CD14-positive monocyte (primary cell): ENCODE measurements at places on chromosomes 1 and 21.

GRCh38 chr1:213686983-213687382 is 300.8 kb upstream of the PROX1 start:
- no peak for DNase-seq

DNA sequence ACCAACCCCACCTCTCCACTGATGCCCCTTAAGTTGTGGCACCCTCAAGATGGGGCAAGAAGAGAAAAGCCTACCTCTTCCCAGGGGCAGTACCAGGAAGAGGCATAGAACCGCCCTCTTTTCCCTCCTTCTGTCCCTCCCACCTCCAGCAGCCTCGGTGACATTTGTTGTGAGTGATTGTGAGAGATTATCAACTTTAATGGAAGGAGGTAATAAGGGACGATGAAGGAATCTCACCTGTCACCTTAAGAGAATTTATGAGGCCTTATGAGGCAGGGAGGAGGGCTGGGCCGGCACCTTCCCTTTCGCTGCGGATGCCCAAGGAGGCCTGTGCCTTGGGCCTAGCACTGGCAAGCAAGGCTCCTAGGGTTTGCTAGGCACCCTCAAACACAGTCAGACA is 1.4 kb upstream of the ADGRB2 start:
- no peak for DNase-seq

GRCh38 chr1:231036416-231036815 is 3.6 kb downstream of the FAM89A start:
- DNase-seq, result peak; percentile 77

DNA sequence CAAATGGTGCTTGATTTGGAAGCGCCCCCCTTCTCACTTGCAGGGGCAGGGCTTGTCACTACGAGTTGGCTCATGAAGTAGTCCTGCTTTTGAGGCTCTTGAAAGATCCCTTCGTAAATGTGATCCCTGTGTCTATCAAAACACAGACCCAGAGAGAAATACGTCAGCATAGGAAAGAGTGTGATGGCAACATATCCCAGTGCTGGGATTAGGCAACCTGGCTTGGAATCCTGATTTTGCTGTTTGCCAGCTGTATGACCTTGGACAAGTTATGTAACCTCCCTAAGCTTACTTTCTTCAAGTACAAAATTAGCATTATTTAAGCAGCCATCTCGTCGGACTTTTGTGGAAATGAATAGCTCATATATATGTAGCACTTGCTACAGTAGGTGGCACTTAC is 228.4 kb downstream of the ATG4C start:
- no peak for DNase-seq

DNA sequence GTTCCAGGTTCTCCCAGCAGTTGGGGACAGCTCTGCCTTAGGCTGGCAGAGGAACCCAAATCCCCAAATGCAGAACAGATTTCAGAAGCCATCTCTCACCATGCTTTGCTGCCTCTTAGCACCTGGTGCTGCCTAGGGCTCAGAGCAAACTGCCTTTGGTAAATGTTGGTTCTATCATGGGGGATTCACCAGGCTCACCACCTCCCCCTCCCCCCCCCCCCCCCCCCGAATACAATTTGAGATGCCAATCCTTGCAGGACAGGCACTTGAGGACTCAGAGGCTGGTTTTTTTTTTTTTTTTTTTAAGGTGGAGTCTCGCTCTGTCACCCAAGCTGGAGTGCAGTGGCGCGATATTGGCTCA is 447 bp upstream of the PAQR6 start:
- no peak for DNase-seq

GRCh38 chr1:223535319-223535718 is 130.2 kb downstream of the CAPN8 start:
- DNase-seq, result no peak

- no peak for DNase-seq
Measured at GRCh38 chr1:7489586-7489985, 281.5 kb upstream of the VAMP3 start.

DNA sequence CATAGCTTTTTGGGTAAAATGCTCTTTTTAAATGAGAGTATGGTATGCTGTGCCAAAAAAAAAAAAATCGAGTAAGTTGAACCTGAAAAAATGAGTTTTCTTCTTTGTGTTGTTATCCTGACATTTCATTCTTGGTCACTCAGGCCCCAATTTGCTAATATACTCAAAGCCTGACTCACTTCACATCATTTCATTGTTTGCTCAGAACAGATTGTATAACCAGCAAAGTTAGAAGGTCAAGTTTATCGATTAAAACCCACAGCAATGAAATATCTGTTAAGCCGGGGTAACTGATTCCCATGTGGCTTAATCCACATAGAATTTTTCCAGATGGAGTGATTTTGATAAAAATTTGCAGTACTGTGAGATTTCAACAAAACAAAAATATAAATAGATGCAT is 363.7 kb downstream of the NEGR1 start:
- no peak for DNase-seq

- DNase-seq, result no peak
Measured at GRCh38 chr1:162985816-162986435, 83.2 kb upstream of the RGS4 start.

- no peak for DNase-seq
Measured at GRCh38 chr1:235313931-235314678, 13.9 kb downstream of the ARID4B start.

DNA sequence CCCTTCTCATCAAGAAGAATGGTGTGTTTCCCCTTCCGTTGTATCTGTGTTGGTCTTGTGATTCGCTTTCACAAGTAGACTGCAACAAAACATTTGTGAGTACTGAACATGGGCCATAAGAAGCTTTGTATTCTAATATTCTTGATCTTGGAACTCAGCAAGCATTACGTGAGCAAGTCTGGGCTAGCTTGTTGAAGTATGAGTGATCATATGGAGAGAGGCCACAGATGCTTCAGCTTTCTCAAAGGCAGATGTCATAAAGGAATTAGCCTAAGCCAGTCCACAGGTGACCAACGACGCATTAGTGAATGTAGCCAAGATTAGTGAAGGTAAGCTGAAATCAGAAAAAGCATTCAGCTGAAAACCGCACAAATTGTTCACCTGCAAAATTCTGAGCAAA is 609.6 kb upstream of the NEGR1 start:
- DNase-seq, result no peak

- DNase-seq, result no peak
Measured at GRCh38 chr1:166848193-166848592, 8.9 kb downstream of the POGK start.

DNA sequence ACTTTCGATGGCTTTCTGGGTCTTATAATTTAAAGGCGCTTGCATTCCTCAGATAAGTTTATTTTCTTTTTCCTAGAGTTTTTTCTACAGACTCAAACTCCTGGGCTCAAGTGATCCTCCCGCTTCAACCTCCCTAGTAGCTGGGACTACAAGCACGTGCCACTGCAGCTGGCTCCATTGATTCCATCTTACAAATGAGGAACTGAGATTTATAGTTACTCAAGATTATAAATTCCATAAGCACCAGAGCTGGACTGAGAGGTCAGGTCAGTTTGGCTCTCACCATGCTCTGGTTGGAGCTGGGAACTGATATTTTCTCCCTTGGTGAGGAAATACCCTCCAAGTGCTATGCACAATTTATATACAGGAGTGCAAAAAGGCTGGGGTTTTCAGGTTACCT is 13.4 kb upstream of the PRPF38B start:
- DNase-seq, result peak; percentile 82

- DNase-seq, result no peak
Measured at GRCh38 chr1:188423073-188423472, 1594.3 kb downstream of the PLA2G4A start.

- DNase-seq, result no peak
Measured at GRCh38 chr1:241443561-241443960, 76.0 kb downstream of the FH start.

- DNase-seq, result no peak
Measured at GRCh38 chr1:229355661-229356060, 12.8 kb upstream of the CCSAP start.

GRCh38 chr21:40177979-40178378 is 310.7 kb downstream of the PCP4 start:
- DNase-seq, result no peak

GRCh38 chr1:54477153-54477561 is 70.9 kb upstream of the ACOT11 start:
- no peak for DNase-seq

DNA sequence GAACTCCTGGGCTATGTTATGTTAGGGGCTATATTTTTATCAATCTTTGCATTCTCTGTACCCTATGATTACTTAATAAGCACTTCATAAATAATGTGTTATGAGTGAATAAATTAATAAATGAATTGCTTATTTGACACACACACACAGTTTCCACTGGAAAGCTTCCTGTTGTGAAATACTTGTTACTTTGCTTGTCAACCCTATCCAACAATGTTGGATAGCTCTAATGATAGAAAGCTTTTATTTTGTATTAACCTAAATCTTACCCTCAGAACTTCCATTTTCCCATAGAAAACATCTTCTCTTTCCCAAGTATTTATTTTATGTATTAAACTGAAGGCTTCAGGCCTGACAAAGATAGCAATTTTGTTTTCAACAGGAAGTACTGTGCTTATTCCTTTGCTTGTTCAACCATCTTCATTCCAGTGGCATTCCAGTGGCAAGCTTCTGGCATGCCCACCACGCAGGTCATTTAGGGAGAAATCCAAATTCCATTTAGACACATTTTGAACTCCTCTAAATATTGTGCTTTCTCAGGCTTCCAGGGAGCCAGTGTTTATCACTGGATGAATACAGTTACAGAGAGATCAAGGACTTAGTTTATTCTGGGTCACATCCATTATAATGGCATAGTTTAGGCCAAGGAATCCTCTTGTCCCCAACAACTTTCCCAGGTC is 134.4 kb downstream of the TGFB2 start:
- DNase-seq, result no peak

DNA sequence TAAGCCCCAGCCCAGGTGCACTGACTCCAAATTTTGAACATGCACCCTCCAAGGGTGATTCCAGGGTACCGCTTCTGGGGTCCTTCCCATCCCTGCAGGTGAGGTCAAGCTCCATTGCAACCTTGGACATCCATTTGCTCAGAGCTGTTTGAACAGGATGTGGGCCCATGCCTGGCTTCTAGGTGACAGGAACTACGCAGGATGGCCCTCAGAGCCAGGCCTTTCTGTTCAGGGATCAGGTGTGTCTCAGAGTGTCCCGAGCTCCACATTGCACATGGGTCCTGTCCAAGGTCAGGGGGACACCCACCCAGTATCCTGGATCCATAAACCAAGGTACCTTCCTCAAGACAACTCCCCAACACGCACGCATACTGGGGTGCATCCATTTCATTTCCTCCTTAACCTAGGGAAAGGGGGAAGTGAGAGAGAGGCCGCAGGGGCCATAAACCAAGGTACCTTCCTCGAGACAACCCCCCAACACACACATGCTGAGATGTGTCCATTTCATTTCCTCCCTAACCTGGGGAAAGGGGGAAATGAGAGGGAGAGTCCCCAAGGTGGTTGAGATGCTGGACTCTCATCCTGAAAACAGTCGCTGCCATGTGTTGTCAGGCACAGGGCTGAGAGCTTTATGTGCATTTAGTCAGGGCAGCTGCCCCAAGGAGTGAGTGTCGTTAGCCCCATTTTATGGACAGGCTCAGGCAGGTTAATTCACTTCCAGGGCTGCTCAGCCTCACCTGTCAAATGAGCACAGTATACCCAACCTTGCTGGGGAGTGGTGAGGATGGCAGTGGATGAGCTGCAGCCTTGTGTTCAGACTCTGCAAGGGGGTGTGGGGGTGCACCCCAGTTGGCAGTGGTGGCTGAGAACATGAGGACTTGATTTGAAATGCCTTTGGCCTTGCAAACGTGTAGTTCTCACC is 2.1 kb downstream of the SLC66A1 start:
- DNase-seq, result no peak

DNA sequence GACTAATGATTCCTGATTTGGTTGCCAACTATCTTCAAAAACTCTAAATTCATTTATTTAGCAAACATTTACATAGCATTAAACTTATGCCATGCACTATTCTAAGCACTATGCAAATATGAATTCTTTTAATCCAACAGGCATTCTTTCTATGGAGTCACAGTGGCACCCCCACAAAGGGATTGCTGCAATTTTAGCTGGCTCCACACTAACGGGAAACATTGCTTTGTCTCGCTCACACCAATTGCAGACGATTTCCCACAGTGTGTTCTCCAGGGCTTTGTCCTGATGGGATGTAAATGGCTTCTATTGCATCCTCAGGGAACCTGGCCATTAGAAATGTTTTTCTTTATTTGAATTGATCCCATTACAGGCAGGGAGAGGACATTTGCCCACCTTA is 259.1 kb downstream of the BARHL2 start:
- no peak for DNase-seq

DNA sequence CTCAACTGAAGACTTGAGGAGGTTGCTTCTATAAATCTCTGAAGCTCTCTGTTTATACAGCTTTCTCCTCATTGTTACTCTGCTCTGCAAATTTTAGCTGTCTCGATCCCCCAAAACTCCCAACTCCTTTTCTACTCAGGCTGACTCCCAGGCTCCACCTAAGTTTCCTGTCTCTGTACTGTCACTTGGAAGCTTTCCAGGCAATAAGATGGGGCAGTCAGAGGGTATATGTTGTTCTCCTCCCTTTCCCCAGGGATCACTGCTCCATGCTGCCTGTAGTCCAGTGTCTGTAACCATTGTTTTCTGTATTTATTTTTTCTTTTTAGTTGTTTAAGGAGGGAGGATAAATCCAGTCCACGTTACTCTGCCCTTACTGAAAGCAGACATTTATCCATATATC is 13.4 kb downstream of the TSNAX start:
- no peak for DNase-seq

DNA sequence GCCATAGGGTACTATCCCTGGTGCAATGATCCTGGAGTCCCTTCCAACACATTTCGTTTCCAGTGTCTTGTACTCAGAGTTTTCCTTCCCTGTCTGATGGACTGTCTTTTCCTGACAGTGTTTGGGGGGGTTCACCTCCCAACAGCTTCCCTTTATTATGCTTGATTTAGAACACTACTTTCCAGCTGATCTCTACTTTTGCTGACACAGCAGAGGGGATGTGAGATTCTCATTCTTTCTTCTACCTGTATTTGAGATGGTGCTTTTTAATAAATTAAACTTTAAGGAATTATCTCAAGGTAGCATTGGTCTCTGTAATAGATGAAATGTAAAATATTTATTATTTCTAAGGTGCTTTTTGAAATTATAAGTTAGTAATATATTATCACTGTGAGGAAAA is 41.0 kb downstream of the SLC35A3 start:
- DNase-seq, result no peak

- no peak for DNase-seq
Measured at GRCh38 chr1:17472814-17473213, 33.3 kb upstream of the RCC2 start.

- no peak for DNase-seq
Measured at GRCh38 chr1:161085165-161085564, 4.2 kb downstream of the NECTIN4 start.
